ENCODE measurements at places on chromosomes 2 and 18.

- no peak for DNase-seq
These were observed 460 bp upstream of the LRRFIP1 start for GRCh38 chr2:237626813-237627440.

DNA sequence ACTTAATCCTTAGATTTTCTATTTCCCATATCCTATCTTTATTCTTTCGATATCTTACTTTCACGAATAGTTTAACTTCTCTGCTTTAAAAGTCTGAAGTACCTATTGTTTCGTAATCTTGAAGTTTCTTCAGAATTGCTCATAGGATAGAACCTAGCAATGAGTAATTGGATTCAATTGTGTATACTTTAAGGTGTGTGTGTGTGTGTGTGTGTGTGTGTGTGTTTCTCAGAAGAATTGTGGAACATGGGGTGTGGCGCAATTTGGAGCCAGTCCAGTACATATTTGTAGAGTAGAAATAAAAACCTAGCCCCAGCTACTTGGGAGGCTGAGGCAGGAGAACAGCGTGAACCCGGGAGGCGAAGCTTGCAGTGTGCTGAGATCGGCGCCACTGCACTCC, 897.6 kb downstream of the BCL11A start:
- DNase-seq: no peak

GRCh38 chr2:145339646-145340045, 819.7 kb upstream of the ZEB2 start:
- no peak for DNase-seq

- DNase-seq: peak; percentile 12
These were observed 119.6 kb upstream of the ITGA6 start for GRCh38 chr2:172307800-172308199.

DNA sequence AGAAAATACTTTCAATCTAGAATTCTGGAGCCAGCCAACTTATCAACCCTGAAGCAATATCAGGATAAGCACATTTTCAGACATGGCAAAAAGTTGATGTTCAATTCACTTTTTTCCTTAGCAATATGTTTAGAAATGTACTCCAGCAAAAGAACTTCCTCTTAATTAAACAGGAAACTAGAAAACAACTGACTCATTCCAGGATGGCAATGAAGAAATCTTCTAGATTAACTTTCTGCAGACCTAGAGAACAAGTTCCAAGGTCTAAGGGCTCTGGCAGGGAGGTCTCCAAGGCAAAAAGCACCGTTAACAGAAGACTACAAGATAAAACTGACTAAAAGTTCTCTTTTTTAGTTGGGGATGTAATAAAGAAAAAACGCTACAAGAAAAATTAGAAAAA, 69.2 kb upstream of the VWC2L start:
- no peak for DNase-seq

DNA sequence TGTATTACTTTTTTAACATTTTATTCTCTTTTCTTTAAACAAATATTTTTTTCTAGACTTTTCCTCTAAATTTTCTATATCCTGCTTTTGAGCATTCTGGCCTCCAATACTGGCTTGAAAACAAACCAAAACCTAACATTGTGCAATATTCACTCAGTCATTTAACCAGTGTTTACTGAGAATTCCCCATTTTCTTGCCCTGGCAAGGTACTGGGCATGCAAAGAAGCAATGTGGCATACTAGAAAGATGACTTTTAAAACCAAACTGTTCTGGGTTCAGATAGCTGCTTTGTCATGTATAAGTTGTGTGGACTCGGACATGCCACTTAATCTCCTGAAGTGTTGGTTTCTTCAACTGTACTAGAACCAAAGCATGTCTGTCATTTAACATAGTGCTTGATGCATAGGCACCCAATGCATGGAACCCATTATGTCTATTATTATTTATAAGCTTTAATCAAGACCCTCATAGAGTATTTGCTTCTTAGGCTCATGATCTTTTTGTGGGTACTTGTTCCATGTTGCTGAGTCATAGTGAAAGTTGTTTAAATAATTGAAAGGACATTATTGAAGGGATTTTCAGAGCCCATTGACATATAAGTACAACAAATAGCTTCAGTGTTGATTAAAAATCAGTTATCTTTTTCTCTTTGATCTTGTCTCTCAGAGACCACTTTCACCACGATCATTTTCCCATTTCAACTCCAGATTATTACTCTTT, 185.4 kb upstream of the OSR1 start:
- no peak for DNase-seq

- DNase-seq: no peak
These were observed 270.0 kb downstream of the CYP26B1 start for GRCh38 chr2:71877636-71878035.

GRCh38 chr2:157076526-157077161, 180.9 kb upstream of the GALNT5 start:
- no peak for DNase-seq

Measured in endothelial cell (in vitro differentiated cells).